T-helper 1 cell (primary cell): ENCODE measurements at places on chromosomes 6 and 20.

DNA sequence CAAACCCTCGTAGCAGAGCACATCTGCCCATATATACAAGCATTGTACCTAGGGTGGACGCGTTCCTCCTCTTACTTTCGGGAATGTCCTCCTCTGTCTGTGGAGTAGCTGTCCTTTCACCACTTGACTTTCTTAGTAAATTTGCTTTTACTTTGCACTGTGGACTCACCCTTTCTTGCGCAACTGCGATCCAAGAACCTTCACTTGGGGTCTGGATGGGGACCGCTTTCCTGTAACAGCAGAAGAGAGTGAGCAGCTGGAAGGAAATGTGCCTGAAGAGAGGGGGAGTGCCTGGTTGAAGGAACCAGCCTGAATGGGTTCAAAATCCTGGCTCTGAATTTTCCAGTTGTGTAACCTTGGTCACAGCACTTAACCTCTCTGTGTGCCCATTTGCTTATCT lies 40.1 kb upstream of the PMEPA1 start:
- DNase-seq, result no peak

DNA sequence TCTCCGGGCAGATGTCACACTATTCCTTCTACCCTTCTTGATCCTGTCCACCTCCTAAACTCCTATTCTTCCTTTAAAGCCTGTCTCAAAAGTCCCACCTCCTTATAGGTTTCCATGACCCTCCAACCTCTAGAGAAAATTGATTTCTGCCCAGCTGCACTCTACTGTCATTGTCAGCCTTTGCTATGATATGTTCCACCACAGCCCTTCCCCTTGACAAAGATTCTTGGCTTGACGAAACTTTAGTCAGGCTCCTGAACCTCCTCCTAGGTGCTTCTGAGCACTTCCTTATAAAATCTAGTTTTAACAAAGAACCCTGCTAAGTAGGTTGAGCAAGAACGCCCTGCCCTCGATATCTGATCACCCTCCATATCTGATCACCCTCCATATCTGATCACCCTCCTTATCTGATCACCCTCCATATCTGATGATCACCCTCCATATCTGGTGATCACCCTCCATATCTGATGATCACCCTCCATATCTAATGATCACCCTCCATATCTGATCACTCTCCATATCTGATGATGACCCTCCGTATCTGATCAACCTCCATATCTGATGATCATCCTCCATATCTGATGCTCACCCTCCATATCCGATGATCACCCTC lies 103.2 kb downstream of the RIN2 start:
- no peak for DNase-seq

DNA sequence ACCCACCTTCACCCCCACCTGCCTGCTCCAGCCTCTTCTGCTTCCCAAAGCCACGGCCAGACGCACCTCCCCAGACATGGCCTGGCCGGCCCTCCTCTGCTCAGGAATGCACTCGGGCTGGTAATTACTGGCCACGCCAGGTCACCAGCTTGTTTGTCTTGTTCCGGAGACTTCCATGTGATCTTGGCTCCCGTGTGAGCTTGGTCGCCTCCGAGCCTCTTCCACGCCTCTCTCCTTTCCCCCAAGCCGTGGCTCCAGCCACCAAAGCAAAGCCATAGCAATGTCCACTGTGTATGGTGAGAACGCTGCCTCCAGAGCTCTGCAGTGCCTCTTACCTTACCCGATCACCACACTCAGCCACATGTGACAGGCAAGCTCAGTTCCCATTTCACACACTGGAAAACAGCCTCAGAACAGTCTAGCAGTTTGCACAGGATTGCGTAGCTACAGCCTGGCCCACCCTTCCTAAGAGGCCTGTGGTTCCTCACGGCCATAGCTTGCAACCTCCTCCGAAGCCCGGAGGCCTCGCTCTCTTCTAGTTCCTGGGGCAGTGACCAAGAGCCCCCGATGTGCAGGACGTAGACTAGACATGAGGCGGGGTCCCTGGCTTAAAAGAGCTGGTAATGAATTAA lies 48.1 kb upstream of the AFDN start:
- DNase-seq, result no peak

- DNase-seq, result no peak
Measured at GRCh38 chr20:16229813-16230212, 343.4 kb downstream of the KIF16B start.
